ENCODE measurements at places on chromosomes 13 and 19. TPM values are rescaled to one million over a fixed set of nuclear protein-coding genes. Genes with fewer than 3 reads are reported as not detected.

The ZNF835 gene
- total RNA-seq, result not detected

The NFIX gene
- total RNA-seq, result 0.06 TPM

The IZUMO2 gene
- not detected for total RNA-seq

The CGB5 gene
- not detected for total RNA-seq

The PABPC3 gene
- 0.17 TPM for total RNA-seq

The CD22 gene
- total RNA-seq, result 0.62 TPM

The OR7A5 gene
- total RNA-seq, result not detected

The RYR1 gene
- 2.2 TPM for total RNA-seq

The DLEU7 gene
- not detected for total RNA-seq

The NLRP4 gene
- total RNA-seq, result not detected

The DNAJB1 gene
- total RNA-seq, result 61.9 TPM

The NAPSA gene
- total RNA-seq, result 2.3 TPM

The PEG3 gene
- total RNA-seq, result not detected

The SH2D3A gene
- 0.65 TPM for total RNA-seq

The MBD3L3 gene
- total RNA-seq, result not detected

The ZNF98 gene
- total RNA-seq, result not detected

The ZNF229 gene
- 11.2 TPM for total RNA-seq

Measured in neural progenitor cell (in vitro differentiated cells).